ENCODE measurements at places on chromosomes 3 and 15.
A peak's percentile ranks its signal among the peaks of the same experiment; 100 is the strongest.

DNA sequence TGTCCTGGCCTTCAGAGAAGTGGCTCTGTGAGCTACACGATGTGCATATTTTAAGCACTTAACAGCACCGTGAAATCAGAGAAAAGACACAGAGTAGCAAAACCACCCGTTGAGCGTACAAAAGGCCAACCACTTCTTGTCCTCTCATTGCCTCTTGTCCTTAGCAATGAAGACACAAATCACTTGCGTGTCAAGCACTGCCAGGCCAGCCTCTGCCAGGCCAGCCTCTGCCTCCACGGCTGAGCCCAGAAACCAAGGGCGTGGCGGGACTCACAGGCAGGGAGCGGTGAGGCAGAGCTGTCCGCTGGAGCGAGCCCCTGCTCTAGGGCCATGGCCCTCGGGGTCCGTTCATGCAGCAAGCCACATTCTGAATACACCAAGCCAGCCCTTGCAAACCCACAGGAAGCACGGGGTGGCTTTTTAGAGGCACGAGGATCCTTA is 4.0 kb downstream of the MUC4 start:
- no peak for DNase-seq

DNA sequence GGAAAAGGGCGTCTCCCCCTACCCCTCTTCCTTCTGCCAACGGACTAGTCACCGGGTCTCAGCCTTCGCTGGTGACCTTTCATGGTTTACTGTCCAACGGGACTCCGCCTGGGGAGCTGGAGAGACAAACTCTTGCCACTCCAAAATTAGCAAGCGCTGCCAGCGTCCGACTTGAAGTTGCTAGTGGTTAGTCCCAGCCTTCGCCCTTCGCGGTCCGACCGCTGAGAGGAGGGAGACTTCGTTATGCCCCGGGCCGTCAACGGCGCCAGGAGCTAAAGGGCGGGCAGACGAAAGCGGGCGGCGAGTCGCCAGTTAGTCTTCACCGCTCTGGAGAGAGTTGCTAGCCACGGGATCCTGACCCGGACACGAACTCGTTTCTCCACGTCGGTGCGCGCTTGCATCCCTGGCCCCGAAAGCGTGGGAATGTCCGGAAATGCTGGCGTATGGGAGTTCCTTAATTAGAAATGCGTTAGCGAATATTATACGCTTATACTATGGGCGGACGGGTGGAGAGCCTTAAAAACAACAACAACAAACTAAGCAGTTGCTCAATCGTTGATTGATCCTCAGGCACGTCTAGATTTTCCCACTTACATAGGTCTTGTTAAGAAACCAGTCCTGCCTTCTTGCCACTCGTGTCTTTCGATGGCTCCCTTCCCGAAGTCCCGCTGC is 716 bp downstream of the SMC4 start:
- DNase-seq, result peak; percentile 62

DNA sequence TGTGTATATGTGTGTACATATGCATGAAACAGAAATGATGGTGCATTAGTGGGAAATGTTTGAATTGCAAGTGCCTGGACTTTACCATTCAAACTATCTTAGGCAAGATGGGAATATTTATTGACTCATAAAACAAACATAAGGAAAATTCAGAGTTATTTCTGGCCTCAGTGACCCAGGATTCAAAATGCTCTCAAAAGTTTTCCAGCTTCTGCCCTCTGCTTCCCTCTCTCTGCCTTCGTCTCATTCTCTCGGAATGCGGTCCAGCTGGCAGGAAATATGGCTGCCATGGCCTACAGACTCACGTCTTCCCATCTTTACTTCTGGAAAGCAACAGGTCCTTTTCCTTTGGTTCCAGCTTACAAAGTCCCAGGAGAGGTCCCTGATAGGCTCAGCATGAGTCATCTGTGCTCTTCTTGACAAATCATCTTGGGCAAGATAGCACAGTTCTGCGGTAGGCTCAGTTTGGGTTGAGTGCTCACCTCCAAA is 8.7 kb upstream of the ZNF774 start:
- no peak for DNase-seq

DNA sequence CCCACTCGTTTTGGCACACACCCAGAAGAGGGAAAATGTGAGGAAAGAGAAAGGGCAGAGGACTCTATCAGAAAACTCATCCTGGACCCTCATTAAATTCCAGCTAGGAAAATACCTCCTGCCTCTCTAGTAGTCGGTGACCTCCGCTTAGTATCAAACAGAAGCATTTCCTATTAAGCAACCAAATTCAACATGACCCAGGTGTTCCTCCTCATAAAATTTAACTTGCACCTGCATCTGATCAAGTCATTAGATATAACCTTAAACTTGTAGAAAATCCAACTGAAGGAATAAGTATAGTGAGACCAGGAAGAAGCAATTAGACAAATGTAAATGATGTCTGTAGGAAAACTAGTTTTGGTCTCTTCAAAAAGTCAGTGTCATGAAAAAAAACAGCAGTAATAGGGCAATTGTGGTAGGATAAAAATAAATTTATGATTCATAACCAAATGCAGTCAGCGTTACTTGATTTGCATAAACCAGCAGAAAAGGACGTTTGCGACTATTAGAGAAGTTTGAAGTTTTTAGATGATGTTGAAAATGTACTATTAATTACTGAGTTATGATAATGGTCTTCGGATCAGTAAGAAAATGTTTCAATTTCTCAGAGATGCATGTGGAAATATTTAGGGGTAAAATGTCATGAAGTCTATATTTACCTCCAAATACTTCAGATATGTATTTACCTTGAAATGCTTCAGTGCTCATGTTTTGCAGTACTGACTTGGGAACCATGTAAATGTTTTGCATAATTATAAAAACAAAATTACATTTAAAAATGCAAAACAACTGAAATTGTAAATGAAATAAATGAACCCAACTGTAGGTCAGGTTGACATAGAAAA is 44.6 kb downstream of the LDHAL6B start:
- DNase-seq, result no peak

DNA sequence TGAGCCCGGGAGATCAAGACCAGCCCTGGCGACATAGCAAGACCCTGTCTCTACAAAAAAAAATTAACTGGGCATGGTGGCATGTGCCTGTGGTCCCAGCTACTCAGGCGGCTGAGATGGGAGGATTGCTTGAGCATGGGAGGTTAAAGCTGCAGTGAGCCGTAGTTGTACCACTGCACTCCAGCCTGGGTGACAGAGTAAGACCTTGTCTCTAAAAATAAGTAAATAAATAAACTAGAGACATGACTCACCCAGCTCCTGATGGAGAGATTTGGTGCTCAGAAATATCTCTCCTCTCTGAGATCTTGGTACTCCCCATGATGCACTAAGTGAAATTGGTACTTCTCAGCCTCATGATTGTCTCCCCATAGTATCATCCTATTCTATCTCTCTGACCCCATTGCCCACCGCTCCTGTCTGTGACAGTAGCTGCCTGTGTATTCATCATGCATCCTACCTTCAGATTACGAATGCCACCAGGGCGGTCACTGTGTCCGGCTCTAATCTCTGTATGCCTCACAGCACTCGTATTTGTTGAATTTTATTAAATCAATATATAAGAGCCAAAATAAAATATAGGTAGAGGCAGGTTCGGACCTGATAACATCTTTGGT is 50.9 kb downstream of the ABHD2 start:
- no peak for DNase-seq

- no peak for DNase-seq
These were observed 60.3 kb downstream of the CMSS1 start for GRCh38 chr3:99878005-99878404.

GRCh38 chr15:49247556-49248110 is 77.6 kb downstream of the GALK2 start:
- DNase-seq, result no peak

DNA sequence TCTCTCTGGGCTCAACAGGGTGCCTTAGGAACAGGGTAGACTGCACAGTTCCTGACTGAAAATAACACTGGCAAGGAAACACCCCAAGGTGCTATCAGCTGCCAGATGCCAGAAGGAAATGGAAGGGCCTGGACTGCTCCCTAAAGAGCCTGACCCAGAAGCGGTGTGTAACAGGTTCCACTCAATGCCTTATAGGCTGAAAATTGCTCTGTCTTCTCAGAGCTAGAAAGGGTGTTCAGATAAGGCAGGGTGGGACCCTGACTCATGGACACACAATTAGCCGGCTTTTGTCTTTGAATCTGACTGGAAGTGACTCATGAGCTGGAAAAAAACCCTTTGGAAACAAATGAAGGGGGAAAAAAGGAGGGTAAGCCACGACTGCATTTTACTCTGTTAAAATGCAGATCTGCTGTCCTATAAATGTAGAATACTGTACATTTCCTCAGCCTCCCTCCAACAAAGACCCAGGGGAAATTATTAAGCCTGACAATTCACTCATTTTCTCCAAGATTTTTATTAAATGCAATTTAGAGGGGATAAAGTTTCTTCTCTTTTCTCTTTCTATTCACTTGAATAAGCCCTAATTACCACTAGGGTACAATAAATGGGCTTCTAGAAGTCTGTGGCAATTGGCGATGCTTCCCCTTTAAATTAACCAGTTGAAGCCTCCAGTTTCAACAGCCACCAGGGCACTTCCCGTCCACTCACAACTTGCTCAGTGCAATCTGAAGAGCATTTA is 160.2 kb upstream of the TBL1XR1 start:
- DNase-seq, result no peak

DNA sequence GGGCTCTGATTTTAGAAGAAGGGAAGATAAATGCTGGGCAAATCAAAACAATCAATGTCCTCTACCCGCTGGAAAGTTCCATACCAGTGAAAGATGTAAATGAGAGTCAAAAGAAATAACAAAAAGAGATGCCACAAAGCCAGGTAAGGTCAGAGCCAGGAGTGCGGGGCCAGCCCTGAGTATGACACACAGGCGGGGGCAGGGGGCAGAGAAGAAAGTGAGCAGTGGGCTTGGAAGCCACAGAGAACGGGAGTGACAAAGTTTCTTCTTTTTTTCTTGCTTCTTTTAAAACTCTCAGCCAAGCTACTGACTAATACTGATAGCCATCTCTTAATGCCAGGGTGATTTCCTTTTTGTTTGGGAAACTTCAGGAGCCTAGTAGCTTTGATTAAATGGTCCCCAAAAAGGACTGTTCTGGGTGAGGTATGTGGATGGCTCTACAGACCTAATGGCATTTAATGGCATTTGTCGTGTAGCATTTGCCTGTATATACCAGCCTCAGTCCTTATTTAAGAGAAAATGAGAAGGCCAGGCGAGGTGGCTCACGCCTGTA is 23.1 kb upstream of the TSEN2 start:
- DNase-seq, result no peak

DNA sequence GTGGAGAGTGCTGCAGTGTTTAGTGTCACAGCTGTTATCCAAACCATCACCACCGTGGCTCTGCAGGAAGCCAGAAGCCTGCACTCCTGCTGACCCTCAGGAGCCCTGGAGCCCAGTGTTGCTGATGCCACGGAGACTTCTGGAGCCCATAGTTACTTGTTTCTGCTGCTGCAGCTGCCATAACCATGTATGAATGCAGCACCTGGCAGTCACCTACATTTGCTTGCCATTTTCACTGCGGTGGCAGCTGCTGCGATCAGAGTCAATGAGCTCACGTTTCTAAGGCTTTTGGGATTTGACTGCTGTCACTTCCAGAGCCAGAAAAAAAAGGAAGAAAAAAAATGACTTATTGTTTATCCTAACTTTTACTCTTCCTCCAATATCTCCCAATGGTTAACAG is 299.2 kb upstream of the THRB start:
- no peak for DNase-seq

DNA sequence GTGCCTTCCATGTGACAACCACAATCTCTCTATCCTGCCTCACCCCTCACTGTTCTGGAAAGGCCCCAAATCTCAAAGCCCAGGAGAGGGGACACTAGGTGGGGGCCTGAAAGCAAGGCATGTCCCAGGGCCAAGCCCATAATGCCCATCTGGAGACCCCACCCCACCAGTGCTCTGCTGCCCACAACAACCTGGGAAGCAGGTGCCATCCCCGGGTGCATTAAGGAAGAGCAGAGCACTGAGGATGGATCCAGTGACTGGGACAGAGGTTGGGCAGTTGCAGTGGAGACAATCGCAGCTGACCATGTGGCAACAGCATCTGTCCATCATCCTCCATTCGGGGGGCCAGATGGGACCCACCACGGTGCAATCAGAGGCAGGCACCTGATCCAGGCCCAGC is 106.2 kb upstream of the PRR20G start:
- no peak for DNase-seq

- DNase-seq, result no peak
These were observed 1.6 kb upstream of the PROK2 start for GRCh38 chr3:71786551-71786950.

GRCh38 chr15:57345584-57345983 is 30.7 kb upstream of the CGNL1 start:
- no peak for DNase-seq

DNA sequence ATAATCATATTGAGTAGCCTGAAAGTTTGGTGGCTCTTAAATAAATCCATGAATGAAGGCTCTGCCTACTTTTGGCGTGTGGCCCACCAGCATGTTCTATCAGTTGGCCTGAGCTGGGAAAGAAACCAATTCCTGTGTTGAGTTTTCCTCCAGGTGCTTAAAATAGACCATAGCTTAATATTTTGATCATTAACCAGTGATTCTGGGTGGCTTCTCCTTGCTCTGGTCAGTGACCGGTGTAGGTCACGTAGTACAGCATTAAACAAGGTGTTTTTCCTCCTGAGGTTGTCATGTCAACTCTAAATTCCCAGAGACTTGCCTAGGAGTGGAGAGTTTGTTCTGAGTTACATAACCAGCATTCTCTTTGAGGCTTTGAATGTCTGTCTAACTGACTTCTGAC is 1.3 kb downstream of the HHLA2 start:
- no peak for DNase-seq

GRCh38 chr3:52121813-52122212 is 32.4 kb downstream of the POC1A start:
- DNase-seq, result no peak

- no peak for DNase-seq
These were observed 51.3 kb downstream of the TLNRD1 start for GRCh38 chr15:81052046-81052445.

DNA sequence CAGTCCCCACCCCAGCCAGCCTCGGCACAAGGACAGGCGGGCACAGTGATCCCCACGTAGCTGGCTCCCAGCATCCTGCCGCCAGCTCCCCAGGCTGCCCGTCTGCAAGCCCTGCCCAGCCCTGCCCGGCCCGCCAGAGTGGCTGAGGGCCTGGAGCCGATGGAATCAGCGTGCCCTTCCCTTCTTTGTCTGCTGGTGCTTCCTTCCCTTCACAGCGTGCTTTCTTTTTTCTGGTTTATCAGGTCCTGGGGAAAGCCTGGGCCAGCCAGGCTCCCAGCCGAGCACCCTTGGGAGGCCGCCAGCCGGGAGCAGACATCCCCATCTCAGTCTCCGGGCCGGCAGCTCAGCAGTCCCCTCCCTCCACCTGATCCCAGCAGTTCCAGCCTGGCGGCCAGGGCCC is 54.7 kb upstream of the SMAD6 start:
- no peak for DNase-seq

Data from activated naive CD4-positive, alpha-beta T cell treated with anti-CD3 and anti-CD28 coated beads, Interleukin-2, amount 10 ng/mL, durations not matched to agents 7 days and 5 days (primary cell).